ENCODE measurements at places on chromosomes 2 and 18. TPM values are rescaled to one million over a fixed set of nuclear protein-coding genes. Genes with fewer than 3 reads are reported as not detected.

- peak; percentile 9 for DNase-seq
These were observed 178.7 kb downstream of the CLIP4 start for GRCh38 chr2:29293830-29294438.

EML6 gene
- polyA plus RNA-seq = 0.03 TPM

DNA sequence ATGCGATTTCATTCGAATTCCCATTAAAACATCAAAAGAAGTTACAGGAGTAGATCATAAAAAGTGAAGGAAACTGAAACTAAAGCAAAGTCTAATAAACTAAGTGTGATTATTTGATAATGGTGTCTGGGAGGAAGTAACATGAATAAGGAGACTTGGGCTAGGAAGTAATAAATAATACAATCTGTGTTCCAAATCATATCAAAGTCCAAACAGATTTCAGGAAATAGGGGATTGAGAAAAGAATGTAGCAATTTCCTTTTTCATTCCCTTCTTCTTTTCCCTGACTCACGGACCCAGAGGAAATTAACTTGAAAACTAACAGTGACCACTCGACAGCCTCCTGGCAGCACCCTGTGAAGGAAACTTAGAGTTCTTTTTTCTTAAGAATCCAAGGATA lies 758.4 kb upstream of the GCFC2 start:
- DNase-seq = no peak

DNA sequence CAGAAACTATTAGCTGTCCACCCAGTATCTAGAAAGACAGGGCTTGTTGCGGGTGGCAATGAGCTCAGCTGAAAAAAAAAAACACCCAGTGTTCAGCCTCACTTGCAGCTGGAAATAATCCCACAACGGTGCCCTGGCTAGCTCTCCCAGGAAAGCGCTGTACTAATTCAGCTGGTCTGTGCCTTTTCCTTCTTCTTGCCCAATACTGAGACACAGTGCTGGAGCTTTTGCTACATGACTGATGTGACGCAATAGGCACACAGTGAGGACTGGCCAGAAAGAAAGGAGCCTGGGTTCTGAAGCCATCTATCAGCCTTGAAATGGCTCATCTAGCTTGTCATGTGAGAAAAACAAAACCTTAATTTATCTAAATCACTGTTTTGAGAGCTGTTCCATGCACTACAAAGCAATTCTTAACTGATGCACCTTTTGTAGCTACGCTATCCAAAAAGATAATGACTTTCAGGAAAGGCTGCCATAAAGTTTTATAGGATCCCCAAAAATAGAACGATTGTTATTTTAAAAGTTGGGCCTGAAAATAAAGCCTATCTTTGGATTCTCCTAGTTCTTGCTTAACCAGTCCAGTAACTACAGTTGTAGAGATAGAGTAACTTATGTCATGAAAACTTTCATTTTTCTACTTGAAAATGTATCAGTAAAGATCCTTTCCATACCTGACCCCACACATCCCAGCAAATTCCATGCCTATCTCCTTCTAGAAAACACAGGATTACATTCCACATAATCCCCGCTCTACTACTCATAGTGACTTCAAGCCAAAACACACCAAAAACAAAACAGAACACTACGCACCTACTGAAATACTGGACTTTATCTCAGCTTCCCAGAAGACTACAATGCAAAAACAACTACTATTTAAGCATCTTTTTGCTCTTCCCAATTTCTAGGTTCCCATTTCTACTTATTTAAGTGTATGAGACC lies 15.9 kb downstream of the KIDINS220 start:
- no peak for DNase-seq

- DNase-seq = no peak
These were observed 21.0 kb downstream of the MROH2A start for GRCh38 chr2:233799087-233799665.

DNA sequence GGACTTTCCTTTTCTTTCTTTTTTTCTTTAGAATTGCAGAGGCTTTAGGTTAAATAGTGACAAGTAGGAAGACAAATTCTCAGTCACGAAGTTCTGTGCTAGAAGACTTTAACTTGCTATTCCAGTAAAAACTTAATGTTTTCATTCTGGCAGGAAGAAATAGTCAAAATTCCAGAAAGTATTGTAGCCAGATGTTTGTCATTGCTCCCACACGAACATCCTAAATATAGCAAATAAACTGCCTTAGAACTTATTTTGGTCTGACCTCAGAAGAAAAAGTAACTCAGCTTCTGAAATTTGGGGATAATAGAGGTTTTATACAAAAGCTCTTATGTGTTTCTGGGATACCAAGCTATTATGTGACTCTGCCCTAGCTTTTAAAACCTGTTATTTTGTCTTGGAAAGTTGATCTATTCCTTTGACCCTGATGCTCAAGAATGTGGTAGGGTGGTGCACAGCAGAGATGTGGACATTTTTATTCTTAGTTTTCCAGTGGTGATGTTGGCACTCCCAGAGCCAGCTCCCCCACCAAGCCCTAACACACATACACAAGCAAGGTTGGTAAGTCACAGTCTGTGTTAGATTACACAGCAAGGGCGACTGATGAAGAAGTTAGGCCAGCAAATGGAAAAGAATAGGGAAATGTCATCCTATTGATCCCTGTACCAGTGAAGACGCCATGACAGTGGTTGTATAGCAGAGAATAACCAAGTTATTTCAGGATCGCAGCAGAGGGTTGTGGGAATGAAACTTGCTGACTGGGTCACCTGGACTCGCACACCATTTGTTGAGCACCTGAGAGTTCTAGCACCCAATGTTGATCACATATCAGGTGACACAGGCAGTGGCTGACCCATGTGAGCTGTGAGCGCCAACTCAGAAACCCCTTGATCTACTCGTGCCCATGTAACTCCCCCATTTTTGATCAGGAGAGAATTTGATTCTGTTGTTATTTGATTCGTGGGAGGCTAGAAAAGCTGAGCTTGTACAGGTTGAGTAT lies 23.7 kb downstream of the FARP2 start:
- no peak for DNase-seq

DNA sequence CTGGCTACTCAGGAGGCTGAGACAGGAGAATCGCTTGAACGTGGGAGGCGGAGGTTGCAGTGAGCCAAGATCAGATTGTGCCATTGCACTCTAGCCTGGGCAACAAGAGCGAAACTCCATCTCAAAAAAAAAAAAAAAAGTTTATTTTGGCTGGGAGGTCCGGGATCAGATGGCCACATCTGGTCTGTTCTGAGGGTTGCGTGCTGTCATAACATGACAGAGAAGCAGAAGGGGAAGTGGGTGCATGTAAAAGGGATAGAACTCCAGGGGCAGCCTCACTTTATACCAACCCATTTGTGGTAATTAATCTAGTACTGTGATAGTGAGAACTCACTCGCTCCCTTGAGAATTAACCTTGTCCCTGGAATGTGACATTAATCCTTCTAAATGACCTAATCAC lies 101.2 kb downstream of the PTPN4 start:
- no peak for DNase-seq
